ENCODE measurements at places on chromosomes 4 and X.

GRCh38 chr4:172650758-172651530 is 517.7 kb upstream of the GALNT7 start:
- DNase-seq: no peak

DNA sequence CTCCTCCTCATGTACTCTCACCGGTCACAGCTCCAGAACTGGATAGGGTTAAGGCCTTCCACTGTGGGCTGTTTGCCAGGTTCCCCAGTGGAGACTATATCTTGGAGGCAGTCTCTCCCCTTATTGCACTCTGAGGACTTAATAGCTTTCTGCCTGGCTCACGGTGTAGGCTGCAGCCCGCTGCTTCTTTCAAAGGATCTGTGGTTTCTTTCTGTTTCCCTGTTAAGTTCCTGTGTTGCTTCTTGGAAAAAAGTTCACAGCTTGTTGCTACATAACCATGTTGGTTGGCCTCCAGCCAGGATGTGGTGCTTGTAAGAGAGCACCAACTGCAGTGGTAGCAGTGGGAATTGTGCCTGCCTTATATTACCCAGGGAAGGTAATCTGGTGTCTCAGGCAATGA is 24.9 kb upstream of the ZDHHC15 start:
- DNase-seq: no peak

- DNase-seq: no peak
Observed at GRCh38 chrX:78329486-78329885, 2.1 kb upstream of the CYSLTR1 start.

GRCh38 chr4:41750121-41750625 is 1.6 kb upstream of the PHOX2B start:
- no peak for DNase-seq

DNA sequence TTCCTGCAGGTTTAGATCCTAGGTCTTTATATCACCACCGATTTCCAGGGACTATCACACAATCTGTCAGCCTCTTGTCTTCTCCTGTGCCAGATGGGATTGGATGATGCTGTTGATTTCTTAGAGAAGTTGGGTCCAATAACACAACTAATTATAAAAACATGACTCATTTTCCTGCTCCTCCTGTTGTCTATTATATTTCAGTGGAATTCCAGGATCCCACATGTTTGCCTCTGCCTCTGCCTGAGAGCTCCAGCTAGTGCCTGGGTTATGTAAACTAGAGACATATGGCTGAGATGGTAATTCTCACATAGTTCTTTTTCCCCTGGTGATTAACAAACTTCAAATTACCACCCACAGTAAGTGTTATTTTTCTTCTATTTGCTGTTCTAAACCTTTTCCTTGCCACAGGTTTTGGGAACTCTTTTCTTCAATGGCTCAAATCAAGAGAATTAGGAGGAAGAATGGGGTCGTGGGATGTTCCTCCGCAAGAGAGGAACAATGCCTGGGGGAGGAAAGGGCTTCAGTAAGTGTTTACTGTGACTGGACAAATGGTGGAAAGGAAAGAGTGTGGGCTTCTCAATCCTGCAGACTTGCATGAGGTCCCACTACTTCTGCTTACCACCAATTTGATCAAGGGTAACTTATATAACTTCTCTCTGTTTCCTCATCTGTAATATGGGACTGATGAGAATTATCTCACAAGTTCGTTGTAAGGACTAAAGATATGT is 3.4 kb upstream of the HOPX start:
- DNase-seq: no peak

DNA sequence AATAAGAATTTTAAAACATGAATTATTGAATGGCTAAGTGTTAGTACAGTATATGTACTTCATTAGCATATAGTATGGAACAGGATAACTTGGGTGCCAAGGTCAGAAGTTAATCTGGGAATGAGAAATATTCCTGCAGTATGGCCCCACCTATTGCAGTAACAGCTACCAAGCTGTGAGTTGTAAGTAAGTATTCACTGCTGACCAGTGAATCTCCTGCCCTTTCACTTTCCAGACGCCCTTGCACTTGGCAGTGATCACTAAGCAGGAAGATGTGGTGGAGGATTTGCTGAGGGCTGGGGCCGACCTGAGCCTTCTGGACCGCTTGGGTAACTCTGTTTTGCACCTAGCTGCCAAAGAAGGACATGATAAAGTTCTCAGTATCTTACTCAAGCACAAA is 105.1 kb downstream of the NFKB1 start:
- no peak for DNase-seq

- no peak for DNase-seq
Observed at GRCh38 chr4:165177725-165178666, 29.4 kb upstream of the KLHL2 start.

DNA sequence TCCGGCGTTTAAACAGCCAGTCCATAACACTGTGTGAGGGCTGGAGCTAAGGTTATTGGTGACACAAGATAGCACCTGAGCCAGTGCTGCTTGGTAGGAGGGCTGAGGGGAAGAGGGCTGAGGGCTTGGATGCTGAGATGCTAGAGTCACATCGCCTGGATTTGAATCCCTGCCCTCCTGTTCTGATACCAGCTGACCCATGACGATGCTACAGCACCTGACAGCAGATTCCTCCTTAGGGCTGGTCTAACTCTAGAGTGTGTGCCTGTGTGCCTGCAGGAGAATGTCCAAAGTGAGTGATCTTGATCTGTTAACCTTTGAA is 102.5 kb downstream of the PTTG2 start:
- DNase-seq: no peak

DNA sequence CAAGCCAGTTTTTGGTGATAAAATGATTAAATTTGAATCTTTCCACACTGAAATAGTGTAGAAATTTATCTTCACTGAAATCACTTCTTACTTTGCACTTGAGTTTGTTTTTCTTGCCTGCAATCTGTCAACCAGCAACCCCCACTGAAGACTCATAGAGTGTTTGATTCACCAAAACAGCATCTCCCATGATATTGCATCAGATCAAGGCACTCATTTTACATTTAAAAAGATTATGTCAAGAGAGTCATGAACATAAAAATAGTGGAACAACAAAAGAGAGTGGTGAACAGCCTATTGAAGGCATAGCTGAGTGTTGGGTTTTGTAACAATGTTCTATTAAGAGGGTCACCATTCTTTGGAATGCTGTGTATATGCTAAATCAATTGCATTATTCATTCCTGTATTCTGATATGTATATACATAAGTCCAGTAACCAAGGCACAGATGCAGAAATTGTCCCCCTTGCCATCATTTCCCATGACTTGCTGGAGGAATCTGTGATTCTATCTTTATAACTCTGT is 1934.9 kb downstream of the ARAP2 start:
- DNase-seq: no peak

GRCh38 chr4:183658362-183659028 is 490 bp downstream of the RWDD4 start:
- no peak for DNase-seq

GRCh38 chr4:62293551-62293950 is 1093.4 kb downstream of the ADGRL3 start:
- DNase-seq: no peak

All from cortex of kidney (tissue), 1 donor.